Trophoblast cell (in vitro differentiated cells and primary cell): ENCODE measurements at places on chromosomes 16 and 17.

DNA sequence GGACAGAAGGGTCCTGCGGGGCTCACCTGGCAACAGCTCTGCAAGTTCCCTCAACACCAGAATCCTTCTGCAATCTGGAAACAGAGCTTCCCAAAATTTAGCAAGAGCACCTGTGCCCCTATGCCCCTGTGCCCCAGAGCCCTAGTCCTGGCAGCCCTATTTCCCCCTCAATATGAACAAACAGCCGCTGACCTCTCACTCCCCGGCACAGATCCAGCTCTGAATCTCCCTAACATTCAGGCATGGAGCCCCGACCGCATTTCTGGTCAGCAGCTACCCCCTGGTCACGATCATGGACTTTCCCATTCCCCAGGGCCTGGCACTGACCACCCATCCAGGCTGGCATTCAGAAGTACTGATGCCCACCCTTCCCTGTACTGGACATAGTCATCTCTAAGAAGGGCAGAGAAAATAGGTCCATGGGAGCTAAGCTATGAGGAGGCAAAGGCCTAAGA, 110.8 kb upstream of the SMURF2 start:
- DNase-seq = no peak

- DNase-seq = no peak
These were observed 32.6 kb downstream of the IGF2BP1 start for GRCh38 chr17:49029801-49030200.

DNA sequence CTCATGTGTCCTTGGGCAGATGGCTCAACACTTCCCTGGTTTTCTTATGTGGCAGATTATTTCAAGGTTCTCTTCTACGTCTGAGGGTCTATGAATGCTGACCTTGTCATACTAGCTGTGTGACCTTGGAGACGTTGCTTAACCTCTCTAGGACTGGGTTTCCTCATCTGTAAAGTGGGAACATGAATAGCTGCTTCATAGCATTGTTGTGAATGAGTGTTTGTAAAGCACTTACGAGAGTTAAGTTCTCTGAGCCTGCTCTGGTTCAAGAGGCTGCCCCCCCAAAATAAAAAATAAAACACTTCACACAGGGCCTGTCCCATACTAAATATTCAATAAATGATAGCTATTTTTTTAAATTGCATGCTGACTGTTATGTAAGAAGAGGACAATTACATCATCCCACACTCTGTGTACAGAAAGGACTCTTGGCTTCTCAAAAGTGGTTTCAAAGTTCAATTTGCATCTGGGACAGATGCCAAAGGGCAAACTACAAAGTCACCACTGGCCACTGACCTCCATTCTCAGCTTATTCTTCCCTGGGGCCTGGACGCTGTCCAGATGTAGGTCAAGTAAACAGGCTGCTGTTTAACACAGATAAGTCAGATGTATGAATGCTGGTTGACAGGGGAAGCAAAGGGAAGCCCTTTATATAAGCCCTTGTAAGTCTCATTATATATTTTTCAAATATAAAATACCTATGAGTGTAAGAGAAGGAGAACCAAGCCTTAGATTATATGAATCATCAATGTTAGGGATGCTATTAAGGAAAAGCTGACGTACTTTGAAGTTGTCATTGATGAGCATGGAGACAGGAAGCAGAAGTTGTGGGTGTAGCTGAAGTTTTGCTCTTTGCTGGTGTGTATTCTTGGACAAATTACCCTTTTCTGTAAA, 15.4 kb upstream of the NDEL1 start:
- DNase-seq = no peak

GRCh38 chr17:40090237-40091119, 9.9 kb downstream of the NR1D1 start:
- DNase-seq = no peak

GRCh38 chr17:73283841-73284282, 22.2 kb upstream of the CPSF4L start:
- no peak for DNase-seq

DNA sequence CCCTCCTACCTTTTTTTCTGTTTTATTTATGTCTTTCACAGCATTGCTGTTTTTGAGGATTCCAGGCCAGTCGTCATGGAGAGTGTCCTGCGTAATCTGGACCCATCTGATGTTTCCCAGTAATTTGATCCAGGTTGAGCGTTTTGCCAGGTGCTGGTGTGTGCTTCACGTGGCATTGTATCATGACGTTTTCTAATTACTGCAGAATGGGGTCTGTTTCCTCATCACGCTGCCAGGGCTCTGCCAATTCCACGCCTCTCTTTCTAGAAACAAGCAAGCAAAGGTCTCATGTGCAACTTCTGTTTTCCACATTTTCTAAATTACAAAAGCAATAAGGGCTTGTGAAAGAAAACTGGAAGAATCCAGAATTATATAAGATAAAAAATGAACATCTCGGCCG, 28.3 kb upstream of the BHLHA9 start:
- DNase-seq = no peak
